ENCODE measurements at places on chromosomes 5 and 9.

GRCh38 chr5:68071736-68072135, 143.8 kb upstream of the PIK3R1 start:
- no peak for DNase-seq

DNA sequence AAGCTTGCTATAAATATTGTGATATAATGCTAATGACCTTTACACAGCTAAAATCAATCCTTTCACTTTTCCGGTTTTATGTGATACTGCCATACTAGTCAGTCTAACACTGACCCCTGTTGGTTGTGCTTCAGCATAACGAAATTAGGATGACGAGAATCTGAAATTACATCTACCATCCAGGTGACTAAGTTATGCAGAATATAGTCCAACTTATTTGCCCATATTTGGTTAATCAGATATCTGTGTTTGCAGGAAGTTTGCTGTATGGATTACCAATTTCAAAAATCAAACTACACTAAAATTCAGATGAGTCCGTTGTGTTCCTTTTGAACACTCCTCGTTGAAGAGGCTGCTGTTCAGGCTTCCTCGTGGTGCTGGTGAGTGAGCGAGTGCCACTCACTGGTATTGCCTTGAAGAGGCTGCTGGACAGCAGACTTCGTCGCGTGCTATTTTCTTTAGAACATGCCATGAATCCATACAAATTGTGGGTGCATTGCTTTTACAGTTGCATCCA, 32.5 kb downstream of the TENT4A start:
- peak; percentile 48 for DNase-seq

DNA sequence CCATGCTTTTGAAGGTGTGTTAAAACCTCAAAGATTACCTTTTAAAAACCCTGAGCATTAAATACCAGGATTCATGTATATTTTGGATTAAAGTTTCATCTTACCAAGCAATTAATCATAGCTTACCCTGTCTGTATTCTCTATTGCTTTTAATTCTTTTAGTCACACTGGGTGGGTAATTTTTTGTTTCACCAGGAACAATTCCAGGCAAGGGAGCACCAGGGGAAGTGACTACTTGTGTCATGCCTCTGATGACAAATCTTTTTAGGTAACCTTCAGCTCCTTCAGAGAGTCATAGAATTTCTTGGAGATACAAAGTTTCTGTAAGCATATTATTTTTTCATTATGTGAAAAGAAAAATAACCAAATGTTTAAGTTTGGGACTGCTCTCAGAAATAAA, 33.4 kb upstream of the ANXA1 start:
- DNase-seq, result no peak

DNA sequence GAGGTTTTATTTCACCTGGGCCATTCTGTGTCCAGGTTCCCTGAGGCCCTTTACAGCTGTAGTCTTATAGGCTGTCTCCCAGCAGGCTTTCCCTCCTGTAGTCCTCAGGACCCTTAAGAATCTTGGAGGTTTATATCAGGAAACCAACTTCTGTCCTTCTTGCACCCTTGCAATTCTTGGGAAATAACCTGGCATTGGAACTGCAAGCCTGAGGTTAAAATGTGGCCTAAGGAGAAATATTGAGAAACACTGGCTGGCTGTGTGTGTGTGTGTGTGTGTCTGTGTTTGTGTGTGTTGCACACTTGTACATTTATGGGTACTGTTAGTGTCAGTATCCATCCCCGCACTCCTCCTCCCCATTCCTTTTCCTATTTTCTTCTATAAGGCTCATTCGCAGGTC, 168.9 kb downstream of the PAPPA start:
- no peak for DNase-seq

DNA sequence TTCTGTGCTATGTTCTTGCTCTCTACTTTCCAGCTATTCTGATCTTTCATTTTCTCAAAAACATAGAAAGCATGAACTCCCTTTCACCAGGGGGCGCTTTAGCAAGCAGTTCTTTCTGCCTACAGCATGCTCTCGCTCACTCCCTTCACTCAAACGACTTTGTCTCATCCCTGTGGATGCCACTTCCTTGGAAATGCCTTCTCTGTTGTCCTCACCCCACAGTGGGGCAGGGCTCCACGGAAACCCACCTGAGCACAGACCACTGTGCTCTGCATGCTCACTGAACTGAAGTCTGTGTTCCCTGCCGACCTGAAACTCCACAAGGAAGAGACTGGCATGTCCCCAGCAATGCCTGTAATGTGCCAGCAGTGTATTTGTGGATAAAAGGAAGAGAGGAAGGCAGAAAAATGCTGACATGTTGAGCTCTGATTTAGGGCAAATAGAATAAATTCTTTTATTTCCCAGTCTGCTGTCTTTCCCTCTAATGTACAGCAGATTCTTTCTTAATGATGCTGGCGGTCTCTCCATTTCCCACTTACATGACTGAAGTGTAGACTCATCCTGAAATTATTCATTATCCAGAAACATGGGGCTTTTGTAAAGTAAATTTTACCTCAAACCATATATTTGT, 4.9 kb upstream of the ROR2 start:
- DNase-seq, result no peak

GRCh38 chr5:107526-107925, 15.6 kb downstream of the PLEKHG4B start:
- no peak for DNase-seq

DNA sequence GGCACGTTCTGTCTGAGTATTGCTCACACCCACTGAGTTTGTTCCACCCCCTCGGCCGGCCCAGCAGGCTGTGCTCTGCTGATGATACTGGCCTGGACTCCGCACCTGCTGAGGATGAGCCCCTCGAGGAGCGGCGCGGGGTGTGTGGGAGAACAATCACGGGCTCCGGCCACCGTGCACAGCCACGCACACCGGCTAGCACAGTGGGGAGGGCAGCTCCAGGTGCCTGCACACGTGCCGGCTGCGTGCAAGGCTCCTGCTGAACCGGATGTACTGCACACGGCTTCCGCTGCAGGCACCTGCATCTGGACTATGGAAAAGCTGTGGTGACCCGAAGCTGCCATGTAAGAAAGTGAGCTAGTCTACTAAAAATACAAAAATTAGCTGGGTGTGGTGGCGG, 485.2 kb upstream of the CDH9 start:
- no peak for DNase-seq

- DNase-seq, result no peak
These were observed 142.9 kb downstream of the HSD17B3 start for GRCh38 chr9:96158909-96159575.

- DNase-seq, result peak; percentile 21
These were observed 4.6 kb upstream of the TRAF2 start for GRCh38 chr9:136881691-136882108.

- no peak for DNase-seq
These were observed 210.3 kb downstream of the FANCC start for GRCh38 chr9:95107001-95107749.

DNA sequence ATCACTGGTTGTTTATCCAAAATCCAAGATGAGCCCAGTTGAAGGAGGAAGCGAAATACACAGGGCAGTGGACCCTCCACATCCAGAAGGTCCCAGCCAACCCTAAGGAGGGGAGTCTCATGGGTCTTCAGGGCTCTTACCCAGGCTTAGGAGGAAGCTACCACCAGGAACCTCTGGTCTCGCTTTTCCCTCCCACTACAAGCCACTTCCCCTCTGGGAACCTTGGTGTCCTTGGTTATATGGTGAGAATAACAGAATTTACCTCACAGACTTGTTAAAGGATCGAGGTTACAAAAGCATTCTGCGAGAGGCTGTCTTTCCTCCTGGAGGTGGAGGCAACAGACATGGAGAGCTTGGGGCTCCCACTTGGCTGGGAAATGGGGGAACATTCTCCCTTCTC, 3.4 kb downstream of the HIGD2A start:
- DNase-seq, result no peak

- no peak for DNase-seq
These were observed at the start of gene RANBP17 for GRCh38 chr5:170861917-170862766. RANBP17 (plus strand) TSS chr5:170862018.

- no peak for DNase-seq
These were observed 20.6 kb downstream of the SPTLC1 start for GRCh38 chr9:92094655-92095054.

DNA sequence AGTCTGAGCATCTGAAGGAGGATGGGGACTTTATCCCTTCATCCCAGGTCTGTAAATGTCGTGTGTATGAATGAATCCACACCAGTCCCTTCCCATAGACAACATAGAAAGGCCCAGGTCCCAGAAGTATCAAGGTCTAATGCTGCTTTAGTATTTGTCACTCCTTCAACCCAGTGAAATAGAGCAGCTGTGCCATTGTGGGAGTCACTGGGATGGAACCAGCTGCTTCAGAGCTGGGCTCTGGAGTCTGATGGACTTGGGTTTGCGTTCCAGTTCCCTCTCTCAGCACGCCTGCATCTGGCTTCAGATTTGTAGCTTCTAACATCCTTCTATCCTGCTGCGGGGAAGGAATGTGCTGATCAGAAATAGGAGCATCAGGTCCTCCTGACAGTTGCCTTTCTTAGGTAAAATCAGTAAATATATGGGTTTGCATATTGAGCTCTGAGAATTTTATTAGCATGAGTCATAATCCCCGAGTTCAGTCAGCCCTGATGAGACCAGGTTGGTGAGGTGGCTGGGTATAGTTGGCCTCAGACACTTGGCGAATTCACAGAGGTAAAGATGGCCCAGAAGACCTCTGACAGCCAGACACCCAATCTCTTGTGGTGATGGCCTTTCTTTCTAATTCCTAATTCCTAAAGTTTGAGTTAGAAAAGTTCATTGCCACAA, 10.1 kb downstream of the ACO1 start:
- no peak for DNase-seq

- no peak for DNase-seq
These were observed 63.9 kb downstream of the CDC14B start for GRCh38 chr9:96555567-96556386.

DNA sequence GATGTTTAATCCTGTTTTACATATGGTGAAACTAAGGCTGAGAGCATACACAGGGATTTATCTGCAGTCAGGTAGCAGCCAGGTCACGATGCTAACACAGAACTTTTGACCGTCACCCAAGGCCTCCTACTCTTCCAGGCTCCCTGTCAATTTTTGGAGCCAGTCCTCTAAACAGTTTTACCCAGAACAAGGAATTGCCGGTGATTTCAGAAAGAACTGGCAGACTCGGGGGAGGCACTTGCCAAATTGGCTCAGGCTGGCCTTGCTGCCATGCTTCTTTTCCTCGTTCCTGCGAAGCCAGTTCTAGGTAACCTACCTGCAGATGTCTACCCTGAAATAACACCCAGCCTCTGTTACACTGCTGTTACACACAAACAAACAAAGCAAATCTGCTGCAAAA, 21.2 kb downstream of the GRIA1 start:
- DNase-seq, result no peak

DNA sequence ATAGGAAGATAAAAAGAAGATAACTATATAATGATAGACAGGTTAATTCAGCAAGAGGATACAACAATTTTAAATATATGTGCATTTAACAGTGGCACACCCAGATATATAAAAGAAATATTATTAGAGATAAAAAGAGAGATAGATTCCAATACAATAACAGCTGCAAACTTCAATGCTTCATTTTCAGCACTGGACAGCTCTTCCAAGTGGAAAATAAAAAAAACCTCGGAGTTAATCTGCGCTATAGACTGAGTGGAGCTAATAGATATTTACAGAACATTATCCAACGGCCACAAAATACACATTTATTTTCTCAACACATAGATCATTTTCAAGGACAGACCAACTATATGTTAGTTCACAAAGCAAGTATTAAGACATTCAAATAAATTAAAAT, 1229.5 kb upstream of the CDH6 start:
- DNase-seq, result no peak

- no peak for DNase-seq
These were observed 16.1 kb downstream of the CPLX2 start for GRCh38 chr5:175887463-175887862.

GRCh38 chr9:77453825-77454647, 194.1 kb downstream of the GNA14 start:
- no peak for DNase-seq

DNA sequence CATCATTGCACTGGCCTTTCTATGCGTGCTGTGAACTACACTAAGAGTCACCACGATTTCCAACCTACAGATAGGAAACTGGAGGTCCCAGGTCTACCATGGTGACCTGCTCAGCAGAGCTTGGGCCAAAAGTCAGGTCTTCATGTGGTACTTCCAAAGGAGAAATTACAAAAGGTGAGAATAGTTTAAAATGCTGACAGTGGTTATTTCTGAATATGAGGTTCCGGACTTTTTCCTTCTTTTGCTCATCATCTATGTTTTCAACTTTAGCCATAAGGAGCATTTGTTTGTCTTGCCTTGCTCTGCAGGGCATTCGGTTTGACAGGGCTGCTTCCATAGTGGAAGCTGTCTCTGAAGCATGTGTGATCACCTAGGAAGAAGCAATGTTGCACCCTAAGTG, 282.1 kb upstream of the IRX1 start:
- no peak for DNase-seq

DNA sequence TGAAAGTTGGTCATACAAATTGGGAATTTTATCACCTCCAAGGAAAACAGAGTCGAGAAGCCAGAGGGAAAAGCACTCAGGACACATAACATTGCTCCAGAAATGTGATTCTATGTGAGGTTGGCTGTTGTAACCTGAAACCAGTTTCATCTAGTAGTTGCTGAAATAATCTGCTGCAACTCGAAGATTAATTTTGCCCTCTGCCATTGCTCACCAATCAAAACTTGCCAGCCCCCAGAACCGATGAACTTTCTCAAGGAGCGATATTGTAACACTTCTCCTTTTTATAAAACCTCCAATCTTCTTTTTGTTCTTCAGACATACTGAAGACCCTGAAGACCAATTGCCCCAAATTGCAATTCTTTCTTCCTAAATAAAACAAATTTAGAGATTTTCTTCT, 31.1 kb downstream of the C5orf58 start:
- DNase-seq, result no peak

- DNase-seq, result no peak
These were observed 150.1 kb upstream of the NTRK2 start for GRCh38 chr9:84519413-84519812.

- no peak for DNase-seq
These were observed 42.4 kb downstream of the RHOBTB3 start for GRCh38 chr5:95773335-95774059.

DNA sequence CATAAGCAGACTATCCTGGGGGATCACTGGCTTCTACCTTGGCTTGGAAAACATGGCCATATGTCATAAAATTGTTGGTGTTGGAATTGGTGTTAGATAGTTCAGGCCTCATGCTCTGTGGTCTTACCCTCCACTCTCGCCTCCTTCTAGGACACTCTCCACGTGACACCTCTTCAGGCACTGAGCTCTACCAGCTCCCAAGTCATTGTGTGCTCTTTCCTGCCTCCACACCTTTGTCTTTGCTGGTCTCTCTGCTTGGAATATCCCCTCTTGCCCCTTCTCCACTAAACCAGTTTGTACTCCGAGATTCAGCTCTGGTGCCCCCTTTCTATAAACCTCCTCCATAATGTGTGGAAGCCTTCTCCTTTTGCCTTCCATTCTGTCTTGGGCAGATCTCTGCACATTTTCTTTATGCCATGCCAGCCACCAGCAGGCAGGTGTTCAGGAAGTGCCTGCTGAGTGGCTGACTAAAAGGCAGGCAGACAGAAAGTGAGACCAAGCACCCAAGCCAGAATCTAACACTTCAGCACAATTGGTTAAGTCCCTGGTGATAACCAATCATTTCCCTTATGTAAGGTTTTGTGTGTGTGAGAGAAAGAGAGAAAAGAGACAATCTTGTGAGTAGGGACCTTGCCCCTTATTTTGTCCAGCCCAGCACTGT, 37.7 kb downstream of the SAR1B start:
- no peak for DNase-seq

Measured in central memory CD4-positive, alpha-beta T cell (primary cell).